ENCODE measurements at places on chromosomes 7 and 10.
A peak's percentile ranks its signal among the peaks of the same experiment; 100 is the strongest.

DNA sequence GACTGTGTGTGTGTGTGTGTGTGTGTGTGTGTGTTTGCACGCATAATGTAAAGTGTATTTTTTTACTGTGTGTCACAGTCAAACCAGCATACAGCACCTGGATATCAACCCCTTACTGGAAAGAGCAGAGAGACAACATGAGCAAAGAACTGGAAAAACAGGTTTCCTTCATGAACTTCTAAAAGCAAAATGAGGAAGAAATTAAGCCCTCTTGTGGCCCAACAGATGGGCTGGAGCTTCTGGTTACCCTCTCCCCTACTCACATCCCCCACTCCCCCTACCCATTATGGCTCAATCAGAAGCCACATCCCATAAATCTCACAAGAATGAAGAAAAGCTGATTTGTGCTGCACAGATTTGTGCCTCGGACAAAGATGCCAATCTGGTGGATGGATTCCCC lies 36.2 kb downstream of the PDE1C start:
- no peak for DNase-seq

DNA sequence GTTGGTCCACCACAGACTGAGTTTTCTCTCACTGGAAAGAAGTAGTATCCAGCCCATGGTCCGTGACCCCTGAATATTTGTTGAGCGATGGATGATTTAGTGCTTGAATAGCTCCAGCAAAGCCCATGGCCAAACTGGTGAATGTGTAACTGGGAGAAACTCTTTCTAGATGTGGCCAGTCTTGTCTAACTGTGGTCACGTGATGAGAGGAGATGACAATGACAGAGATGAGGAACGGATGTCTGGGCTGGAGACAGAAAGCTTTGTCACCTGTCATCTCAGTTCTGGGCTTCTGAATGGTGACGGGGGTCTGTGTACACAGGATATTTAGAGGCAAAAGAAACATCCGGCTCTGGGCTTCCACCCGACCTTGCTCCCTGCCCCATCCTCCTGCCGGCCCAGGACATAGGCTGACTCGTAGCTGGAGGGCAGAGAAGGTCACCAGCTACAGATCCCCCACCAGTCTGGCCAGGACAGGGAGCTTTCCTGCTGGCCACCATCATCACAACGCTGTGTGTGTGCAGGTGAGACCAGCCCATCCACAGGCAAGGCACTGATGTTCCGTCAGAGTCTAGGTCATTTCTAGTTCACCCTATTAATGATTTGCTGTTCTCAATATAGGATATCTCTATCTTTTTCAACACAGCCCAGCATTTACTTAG lies 152.5 kb upstream of the TNS3 start:
- DNase-seq: no peak

DNA sequence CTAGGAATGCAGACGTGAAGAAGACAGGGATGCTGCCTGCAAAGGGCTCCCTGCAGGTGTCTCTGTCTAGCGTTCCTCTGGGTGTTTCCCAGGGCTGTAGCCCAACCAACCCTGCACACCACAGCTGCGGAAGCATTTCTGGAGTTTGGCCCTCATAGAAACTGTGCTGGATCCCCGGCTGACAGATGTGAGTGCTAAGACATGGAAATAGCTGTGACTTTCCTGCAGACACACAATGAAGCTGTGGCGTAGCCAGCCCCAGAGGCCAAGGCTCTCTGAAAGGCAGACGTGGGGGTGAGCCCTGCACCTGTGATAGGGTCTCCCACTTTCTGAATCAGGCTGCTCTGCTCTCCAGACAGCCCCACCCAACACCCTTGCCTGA lies 44.8 kb downstream of the ADCYAP1R1 start:
- no peak for DNase-seq

DNA sequence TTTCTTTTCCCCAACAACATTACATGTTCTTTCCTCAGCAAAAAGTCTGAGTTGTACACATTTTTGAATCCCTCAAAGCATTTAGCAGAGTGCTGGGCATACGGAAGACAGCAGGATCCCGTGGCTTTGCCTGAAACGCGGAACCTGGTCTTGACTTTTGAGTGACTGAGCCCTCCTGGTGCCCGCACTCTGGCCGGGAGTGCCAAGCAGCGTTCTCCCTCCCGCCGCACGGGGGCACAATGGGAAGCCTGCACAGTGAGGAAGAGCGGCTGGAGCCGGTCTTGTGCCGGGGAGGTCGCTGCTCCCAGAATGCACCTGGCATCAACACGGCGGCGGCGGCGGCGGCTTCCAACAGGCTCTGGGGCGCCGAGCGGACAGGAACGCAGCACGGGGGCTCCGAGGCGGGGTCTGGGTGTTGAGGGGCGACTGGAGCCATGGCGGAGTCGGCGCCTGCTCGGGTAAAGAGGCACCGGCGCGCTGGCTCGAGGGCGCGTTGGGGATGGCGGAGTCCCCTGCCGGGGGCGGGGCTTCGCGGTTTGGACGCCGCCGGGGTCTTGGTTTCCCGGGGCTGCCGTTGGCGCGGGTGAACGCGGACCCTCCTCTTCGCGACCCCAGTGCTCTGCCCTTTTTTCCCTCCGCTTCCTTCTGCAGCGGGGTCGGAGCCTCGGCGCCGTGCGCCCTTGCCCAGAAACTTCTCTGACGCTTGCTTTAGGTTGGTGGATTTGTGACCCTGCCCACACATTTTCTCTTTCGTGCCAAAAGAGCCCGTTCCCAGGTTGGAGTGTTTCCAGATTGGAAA lies at the start of gene ZNF212:
Gene ZNF212, plus strand, starts transcription at position 307 of the 799 bp plus-strand sequence. Its CDS starts 128 bp downstream, at position 435.
- DNase-seq: peak; percentile 89

Measured in amniotic stem cell (primary cell).